ENCODE measurements at places on chromosomes 5 and 9. TPM values are rescaled to one million over a fixed set of nuclear protein-coding genes. Genes with fewer than 3 reads are reported as not detected.

C7 gene
- 0.31 TPM for polyA plus RNA-seq

FAM78A gene
- 0.37 TPM for polyA plus RNA-seq

DNA sequence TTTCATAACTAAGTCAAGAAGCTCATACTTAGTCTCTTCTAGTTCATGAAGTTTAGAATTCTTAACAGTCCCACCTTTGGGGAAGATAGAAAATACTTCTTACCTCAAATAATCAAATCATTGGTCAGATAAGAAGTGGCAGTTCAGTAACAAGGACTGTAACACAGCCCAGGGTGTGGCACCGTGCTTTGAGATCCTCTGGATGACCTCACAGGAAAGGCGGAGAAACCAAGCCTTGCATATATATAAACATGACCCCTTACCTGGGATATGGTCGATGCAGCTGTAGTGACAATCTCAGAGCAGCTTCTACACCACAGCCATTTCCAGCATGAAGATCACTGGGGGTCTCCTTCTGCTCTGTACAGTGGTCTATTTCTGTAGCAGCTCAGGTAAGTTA, at the start of gene SPINK7:
SPINK7 (plus strand) TSS at position 271 of the 400 bp plus-strand sequence; CDS start at position 332, 61 bp downstream.
- no peak for DNase-seq

GRCh38 chr9:26935847-26936246, 11.2 kb downstream of the PLAA start:
- DNase-seq: no peak

DNA sequence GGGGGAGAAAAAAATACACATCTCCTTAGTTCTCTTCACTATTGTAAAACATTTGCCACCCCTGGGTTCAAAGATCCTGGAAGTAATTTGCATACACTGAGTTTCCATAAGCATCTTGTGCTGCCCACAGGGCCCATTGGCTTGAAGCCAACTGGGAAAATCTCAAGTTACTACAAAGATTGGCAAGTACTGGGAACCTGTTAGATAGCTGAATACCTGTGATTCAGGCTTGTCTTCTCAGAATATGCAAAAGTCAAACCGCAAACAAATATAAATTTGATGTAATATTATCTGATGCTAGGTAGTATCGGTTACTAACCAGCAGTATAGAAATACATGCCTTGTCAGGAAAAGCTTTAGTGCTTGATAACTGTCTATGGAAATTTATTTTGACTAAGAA, 156.9 kb upstream of the FST start:
- no peak for DNase-seq

GRCh38 chr9:98219364-98219716, 26.9 kb upstream of the CORO2A start:
- DNase-seq: no peak

All from BJ (cell line).